ENCODE measurements at places on chromosomes 6 and 20.

DNA sequence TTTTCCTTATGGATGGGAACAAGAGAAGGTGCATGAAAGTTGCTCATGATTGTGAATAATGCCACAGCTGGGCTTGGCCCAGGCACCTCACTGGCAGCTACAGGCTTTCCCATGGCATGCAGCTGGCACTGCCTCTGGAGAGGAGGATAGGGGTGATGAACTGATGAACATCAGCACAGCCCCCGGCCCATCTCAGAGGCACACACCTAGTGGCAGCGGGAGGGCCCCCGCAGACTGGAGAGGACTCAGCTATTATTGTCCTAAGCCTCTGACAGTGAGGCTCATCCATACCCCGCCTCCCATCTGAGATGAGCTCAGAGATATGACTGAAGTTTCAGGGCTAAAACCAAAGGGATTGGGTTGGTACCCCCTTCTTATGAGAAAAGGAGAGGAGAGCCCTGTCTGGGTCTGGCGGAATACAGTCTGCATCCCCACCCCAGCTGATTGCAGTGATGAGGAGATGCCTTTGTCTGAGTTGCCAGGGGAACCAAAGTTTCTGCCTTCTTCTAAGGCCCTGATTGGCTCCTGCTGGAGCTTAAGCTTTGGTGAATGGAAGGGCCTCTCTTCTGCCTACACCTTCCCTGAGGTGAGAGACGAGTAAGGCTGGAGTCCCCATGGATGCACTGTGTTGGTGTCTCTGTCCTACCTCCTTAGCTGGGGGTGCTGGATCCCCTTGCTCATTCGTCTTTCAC lies 27.6 kb upstream of the EPB41L1 start:
- no peaks in the 10 kb centered on the region for H3K36me3 ChIP-seq
- no peak overlapping the region for H3K4me3 ChIP-seq
- DNase-seq: no peak
- no peaks in the 10 kb centered on the region for H3K27me3 ChIP-seq
- H3K27ac ChIP-seq: no peak overlapping the region

DNA sequence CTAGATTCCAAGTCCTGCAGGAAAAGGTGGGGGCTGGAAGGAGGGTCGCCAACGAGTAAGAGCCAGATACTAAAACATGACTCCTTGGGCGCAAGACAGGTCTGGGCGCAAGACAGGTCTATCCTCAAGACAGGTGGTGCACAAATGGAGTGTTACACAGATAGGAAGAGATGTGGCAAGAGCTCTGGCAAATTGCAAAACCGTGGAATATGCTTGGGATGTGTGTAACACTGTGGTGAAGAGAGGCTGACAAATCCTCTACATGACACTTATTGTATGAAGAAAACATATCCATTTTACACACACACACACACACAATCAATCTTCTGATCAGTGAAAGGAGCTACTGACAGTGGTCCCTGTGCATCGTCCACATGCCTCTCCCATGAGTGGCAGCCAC lies 77.6 kb downstream of the TBC1D7 start:
- DNase-seq: peak; percentile 86
- no peak overlapping the region for H3K27ac ChIP-seq
- H3K4me1 ChIP-seq: no peaks in the 10 kb centered on the region
- H3K27me3 ChIP-seq: no peaks in the 10 kb centered on the region

- no peak overlapping the region for H3K27ac ChIP-seq
- peaks cover 5% of the 10 kb centered on the region for H3K4me1 ChIP-seq
- DNase-seq: no peak
- H3K36me3 ChIP-seq: no peaks in the 10 kb centered on the region
- no peak overlapping the region for H3K4me3 ChIP-seq
Observed at GRCh38 chr6:71252410-71252809, 36.2 kb upstream of the OGFRL1 start.

- no peaks in the 10 kb centered on the region for H3K27me3 ChIP-seq
- no peak overlapping the region for H3K4me3 ChIP-seq
- H3K4me1 ChIP-seq: no peaks in the 10 kb centered on the region
- no peak overlapping the region for H3K27ac ChIP-seq
- DNase-seq: no peak
- peaks cover 2% of the 10 kb centered on the region for H3K36me3 ChIP-seq
Observed at GRCh38 chr6:136511397-136511796, 38.8 kb downstream of the MAP7 start.

DNA sequence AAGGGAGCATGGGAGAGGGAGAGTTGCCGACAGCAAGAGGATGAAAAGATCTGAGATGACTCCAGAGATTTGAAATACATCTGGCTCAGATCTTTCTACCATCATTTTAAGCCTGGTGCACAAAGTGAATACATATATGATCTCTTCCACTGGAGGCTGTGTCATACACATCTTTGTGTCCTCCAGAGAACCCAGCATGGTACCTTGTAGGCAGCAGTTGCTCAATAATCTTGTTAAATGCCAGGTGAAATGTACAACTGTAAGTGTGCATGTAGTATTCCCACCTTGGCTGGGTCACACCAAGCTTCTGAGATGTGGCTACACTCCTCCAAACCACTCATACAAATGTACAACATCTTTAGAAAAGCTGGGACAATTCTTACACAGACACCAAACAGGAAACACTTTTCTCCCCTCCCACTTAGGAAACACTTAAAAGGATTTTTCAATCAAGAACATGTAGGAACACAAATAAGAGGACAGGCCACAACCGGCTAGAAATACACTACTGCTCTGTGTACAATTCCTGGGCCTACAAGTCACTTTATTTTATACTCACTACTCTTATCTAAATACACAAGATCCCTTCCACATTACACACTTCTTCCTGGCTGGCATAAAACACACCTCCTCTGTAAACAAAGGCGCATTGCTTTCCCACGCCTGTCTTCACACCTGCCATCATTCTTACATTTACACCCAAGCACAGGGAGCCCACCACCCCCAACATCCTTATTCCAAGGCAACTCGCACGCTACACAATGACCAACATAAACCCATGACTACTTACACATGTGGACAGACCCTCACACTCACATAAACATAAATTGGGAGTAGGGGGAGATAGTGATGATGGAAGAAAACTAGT lies 3.8 kb upstream of the IER3 start:
- H3K27me3 ChIP-seq: no peaks in the 10 kb centered on the region
- no peak overlapping the region for H3K27ac ChIP-seq
- H3K4me3 ChIP-seq: no peak overlapping the region
- no peak for DNase-seq

GRCh38 chr6:46490425-46491200 lies 636 bp downstream of the RCAN2 start:
- H3K27me3 ChIP-seq: no peaks in the 10 kb centered on the region
- H3K27ac ChIP-seq: no peak overlapping the region
- H3K4me1 ChIP-seq: peaks cover 4% of the 10 kb centered on the region

DNA sequence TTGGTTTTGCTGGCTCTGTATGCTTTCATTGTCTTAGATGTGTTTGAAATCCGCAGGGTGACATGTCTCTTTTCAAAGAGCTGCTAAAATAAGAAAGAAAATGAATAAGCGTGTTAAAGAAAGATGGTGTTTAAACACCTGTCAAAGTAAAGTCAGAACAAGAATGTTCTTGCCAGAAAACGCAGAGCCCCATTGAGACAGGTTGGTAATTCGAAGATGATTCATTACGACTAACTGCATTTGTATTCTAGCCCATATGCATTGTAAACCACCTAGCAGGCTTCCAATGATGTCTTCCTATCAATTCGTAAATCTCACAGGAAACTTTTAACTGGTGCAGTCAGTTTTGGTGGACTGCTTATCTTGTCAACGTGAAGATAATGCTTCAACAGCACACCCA lies 16.8 kb downstream of the PHACTR2 start:
- no peak overlapping the region for H3K27ac ChIP-seq
- H3K4me1 ChIP-seq: no peaks in the 10 kb centered on the region
- peaks cover 5% of the 10 kb centered on the region for H3K36me3 ChIP-seq
- H3K4me3 ChIP-seq: no peak overlapping the region
- no peak for DNase-seq

DNA sequence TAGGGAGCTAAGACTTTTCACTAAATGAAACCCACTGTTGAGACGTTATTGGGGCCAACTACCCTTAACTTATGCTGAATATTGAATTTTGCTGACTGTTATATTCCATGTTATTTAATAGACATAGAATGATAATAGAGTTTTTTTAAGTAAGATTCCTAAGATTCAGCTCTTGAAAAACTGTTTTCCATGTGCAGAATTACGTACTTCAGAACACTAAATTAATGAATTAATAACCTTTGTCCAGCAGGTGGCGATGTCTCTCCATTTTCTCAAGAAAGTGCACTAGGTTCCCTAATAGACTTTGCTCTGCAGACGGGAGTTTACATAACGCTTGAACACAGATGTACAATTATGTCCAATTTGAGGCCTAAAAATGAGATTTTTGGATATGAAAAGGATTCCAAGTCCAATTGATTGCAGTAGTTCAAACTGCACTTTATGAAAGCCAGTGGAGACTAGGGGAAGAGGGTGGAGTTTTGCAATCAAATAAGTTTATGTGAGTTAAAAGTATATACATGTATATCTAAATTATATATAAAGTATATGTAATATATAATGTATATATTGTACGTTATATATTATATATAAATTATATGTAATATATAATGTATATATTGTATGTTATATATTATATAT lies 282.1 kb downstream of the UST start:
- H3K36me3 ChIP-seq: no peaks in the 10 kb centered on the region
- no peak overlapping the region for H3K4me3 ChIP-seq
- H3K27ac ChIP-seq: no peak overlapping the region
- no peaks in the 10 kb centered on the region for H3K27me3 ChIP-seq

DNA sequence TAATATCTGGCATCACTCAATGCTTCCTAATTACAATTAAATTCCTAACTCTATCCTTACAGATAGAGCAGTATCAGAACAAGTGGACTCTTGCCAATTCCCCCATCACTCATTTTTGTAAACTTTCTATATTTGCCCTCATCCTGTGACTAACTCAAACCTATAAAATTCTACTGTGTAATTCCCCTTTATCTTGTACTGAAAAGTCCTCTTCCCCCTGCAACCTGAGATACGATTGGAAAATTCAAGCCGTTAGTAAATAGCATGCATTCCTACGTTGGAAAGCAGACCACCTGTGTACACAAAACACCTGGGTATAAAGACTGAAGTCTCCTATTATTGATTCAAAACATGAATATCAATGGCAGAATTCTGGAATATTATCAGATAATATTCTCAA lies 70.4 kb upstream of the KCNQ5 start:
- no peak overlapping the region for H3K4me3 ChIP-seq
- no peak overlapping the region for H3K27ac ChIP-seq
- no peaks in the 10 kb centered on the region for H3K4me1 ChIP-seq
- no peak for DNase-seq

DNA sequence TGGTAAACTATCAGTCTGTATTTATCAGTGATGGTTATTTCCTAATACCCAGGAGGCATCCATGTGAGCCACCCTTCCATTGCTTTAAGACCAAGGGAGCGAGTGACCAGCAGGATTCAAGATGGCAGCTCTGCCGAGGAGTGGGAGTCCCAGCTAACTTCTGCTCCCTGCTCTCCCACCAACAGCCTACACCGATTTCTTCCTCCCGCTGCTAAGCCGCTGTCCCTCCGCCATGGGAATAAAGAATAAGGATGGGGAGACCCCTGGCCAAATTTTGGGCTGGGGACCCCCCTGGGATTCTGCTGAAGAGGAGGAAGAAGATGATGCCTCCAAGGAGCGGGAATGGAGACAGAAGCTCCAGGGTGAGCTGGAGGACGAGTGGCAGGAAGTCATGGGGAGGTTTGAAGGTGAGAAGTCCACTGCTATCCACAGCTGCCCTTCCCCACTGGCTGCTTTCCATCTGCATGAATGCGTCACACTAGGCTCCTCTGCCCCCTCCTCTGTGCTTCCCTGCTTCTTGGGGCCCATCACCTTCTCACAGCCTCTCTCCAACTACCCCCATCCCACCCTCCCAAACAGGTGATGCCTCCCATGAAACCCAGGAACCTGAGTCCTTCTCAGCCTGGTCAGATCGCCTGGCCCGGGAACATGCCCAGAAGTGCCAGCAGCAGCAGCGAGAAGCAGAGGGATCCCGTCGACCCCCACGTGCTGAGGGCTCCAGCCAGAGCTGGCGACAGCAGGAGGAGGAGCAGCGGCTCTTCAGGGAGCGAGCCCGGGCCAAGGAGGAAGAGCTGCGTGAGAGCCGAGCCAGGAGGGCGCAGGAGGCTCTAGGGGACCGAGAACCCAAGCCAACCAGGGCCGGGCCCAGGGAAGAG lies 10.3 kb downstream of the NFKBIL1 start:
- peaks cover 20% of the 10 kb centered on the region for H3K36me3 ChIP-seq
- peaks cover 20% of the 10 kb centered on the region for H3K4me1 ChIP-seq
- no peak overlapping the region for H3K4me3 ChIP-seq
- no peak for DNase-seq
- H3K27me3 ChIP-seq: no peaks in the 10 kb centered on the region

- H3K27ac ChIP-seq: no peak overlapping the region
- H3K36me3 ChIP-seq: no peaks in the 10 kb centered on the region
- DNase-seq: no peak
- no peak overlapping the region for H3K4me3 ChIP-seq
- H3K27me3 ChIP-seq: no peaks in the 10 kb centered on the region
- no peaks in the 10 kb centered on the region for H3K4me1 ChIP-seq
Observed at GRCh38 chr6:127162836-127163235, 44.4 kb downstream of the RSPO3 start.

- no peaks in the 10 kb centered on the region for H3K36me3 ChIP-seq
- no peaks in the 10 kb centered on the region for H3K27me3 ChIP-seq
- H3K27ac ChIP-seq: no peak overlapping the region
- H3K4me1 ChIP-seq: no peaks in the 10 kb centered on the region
Observed at GRCh38 chr6:162974685-162975084, 246.9 kb downstream of the PACRG start.

- peaks cover 2% of the 10 kb centered on the region for H3K4me1 ChIP-seq
- H3K36me3 ChIP-seq: no peaks in the 10 kb centered on the region
- H3K27me3 ChIP-seq: no peaks in the 10 kb centered on the region
- DNase-seq: no peak
- no peak overlapping the region for H3K4me3 ChIP-seq
- no peak overlapping the region for H3K27ac ChIP-seq
Observed at GRCh38 chr20:46804126-46804525, 90.5 kb upstream of the EYA2 start.

GRCh38 chr20:31943052-31943471 lies 8.8 kb downstream of the PDRG1 start:
- no peak overlapping the region for H3K27ac ChIP-seq
- no peak overlapping the region for H3K4me3 ChIP-seq
- no peaks in the 10 kb centered on the region for H3K4me1 ChIP-seq
- no peak for DNase-seq
- no peaks in the 10 kb centered on the region for H3K27me3 ChIP-seq

GRCh38 chr6:53124131-53124800 lies 24.4 kb downstream of the GCM1 start:
- no peaks in the 10 kb centered on the region for H3K27me3 ChIP-seq
- H3K36me3 ChIP-seq: no peaks in the 10 kb centered on the region
- H3K4me1 ChIP-seq: peaks cover 3% of the 10 kb centered on the region
- H3K4me3 ChIP-seq: no peak overlapping the region

Data from trophoblast cell (in vitro differentiated cells and primary cell).